ENCODE measurements at places on chromosomes 2 and 18.

DNA sequence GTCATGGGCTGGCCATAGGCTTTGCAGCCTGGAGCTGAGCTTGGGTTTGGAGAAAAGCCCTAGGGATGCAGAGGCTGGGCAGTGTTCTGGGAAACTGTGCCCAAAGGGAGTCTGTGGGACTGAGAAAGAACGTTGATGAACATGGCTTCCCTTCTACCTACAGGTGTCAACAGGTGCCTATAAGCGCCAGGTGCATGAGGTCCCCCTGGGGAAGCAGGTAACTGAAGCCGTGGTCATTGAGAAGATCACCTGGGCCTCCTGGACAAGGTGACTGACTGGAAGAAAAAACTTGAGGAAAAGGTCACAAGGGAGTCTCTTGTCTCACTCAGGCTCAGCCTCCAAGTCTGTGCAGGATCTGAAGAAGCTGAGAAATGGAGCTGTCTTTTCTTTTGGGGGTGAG is 83.4 kb downstream of the RTN4 start:
- no peak for DNase-seq

GRCh38 chr2:14454202-14454601 is 178.3 kb upstream of the LRATD1 start:
- no peak for DNase-seq

DNA sequence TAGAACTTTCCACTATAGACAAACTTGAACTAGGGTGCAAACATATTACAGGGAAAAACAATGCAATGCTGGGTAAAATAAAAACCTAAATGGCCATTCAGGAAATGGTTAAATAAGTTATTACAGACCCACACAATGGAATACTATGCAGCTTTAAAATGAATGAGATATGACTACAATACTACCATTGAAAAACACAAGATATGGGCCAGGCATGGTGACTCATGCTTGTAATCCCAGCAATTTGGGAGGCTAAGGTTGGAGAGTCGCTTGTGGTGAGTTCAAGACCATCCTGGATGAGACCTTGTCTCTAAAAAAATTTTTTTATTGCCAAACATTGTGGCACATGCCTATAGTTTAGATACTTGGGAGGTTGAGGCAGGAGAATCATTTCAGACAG is 6.8 kb downstream of the PECR start:
- DNase-seq = no peak

GRCh38 chr18:33951031-33951430 is 273.7 kb downstream of the NOL4 start:
- DNase-seq = no peak

- no peak for DNase-seq
These were observed 50.9 kb downstream of the NCAPH start for GRCh38 chr2:96386470-96386869.

DNA sequence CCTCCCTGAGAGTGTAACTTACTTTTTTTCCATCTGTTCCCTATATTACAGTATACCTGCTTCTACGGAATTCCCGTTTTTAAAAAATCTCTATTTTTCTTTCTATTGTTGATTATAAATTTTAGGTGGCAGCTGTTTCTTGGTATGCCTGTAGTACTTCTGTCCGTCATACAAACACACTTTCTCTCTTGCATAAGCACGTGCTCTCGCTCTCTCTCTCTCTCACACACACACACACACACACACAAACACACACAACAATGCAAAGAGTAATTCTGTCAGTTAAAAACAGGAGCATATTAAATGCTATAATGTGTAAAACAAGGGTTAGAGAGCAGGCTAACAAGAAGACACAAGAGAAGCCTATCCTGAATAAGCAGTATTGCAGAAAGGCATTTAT is 140.5 kb downstream of the THADA start:
- DNase-seq = no peak

DNA sequence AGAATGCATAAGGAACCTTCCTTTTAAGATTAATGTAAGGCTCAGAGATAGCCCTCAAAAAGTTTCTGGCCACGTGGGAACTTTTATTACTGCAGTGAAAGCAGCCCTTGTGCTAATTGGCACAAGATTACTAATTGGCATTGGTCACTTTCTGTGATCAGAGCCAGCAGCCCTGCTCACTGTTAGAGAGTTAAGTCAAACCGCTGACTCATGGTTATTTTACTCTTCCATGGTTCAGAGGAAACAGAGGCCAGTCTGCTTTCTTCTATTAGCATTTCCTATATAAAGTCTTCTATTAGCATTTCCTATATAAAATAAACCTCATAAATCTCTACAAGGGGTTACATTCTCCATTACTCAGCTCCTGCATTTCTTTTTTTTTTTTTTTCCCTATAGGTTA is 1.5 kb upstream of the SLC35G4 start:
- DNase-seq = no peak

DNA sequence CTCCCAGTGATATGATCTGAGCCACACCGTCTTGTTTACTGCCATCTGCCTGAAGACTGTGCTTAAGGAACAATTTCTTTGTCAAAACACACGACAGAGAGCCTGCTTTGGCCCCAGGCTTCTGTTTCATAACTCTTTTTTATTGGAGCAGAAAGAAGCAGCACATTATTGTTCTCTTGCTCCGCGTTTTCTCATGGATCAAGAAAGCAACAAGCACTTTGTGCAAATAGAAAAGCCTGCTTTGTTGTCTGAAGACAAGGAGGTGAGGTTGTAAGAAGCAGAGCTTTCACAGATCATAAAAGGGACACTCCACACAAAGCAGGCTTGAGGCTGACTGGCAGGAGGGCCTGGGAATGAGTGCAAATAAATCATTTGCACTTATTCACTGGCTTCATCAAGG is 118.3 kb upstream of the FAM136A start:
- no peak for DNase-seq

DNA sequence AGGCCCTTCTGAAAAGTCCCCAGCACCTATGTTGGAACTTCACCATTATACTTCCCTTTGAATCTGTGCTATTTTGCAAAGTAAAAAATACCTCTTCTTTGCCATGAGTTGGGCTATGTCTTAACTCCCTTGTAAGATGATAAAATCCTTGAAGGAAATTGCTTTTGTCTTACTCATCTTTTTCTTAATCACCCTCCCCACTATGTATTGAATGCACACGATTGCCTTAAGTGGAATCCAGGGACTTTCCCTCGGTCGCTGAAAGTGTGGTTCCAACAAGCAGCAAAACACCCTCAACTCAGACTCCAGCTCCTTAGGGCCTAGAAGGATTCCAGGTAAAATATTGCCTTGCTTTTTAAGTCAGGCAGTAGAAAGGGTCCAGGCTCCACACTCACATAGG is 173.2 kb upstream of the ARL4C start:
- DNase-seq = no peak

DNA sequence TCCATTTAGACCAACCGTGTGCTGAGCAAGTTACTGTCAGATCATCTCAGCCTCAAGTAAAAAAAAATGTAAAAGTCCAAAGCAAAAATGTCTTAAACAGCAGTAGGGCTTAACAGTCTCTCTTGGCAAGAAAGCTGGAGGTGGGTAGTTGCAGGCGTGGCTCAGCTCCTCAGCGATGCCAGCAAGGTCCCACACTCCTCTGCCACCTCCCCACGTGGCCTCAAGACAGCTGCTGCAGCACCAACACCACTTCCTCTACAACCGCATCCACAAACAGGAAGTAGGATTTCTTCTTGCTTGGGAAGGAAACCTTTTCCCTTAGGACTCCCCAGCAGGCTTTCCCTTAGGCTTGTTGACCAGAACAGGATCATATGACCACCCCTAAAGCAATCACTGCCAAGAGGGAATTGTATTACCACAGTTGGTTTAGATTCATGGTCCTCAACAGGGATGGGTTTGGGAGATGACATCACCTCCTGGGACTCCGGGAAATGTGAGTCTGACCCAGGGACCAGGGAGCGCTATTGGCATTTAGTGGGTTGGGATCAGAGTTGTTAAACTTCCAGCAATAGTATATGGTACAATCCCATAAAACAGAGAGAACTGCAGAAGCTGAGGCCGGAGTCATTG is 97.1 kb downstream of the MAPK4 start:
- no peak for DNase-seq

DNA sequence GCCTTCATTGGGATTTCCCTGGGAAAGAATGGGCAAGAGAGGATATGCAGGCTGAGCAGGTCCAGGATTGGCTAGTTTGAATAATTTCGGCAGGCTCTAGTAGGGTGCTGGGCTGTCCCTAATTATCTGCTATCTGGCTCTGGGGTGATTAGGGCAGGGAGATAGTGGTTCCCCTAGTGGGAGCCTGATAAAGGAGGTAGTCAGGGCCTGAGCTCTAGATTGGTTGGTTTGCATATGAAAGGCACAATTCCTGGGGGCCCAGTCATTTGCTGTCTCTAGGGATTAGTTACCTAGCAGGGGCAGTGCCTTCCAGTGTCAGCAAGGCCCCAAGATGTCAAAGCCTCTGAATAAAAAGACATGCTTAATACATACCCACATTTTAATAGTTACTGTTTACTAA is 690.1 kb upstream of the KLHL29 start:
- DNase-seq = no peak

DNA sequence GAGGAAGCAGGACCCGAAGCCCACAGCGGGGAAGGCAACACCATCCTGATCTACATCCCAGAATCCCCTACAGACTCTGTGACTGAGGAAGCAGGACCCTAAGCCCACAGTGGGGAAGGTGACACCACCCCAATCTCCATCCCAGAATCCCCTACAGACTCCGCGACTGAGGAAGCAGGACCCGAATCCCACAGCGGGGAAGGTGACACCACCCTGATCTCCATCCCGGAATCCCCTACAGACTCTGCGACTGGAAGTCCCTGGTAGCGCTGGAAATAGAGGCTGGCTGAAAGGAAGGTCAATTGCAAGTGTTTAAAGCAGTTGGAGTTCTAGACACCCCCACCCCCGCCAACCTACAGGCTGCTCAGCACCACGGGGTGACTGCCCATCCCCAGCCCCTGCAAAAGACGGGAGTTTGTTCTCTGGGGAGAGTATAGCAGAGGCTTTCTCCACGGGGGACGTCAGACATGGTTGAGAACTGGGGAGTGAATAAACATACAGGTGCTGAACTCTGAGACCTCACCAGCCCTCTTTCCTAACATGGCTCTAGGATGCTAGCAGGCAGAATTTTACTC is 21.0 kb downstream of the CIB4 start:
- DNase-seq = no peak

GRCh38 chr2:162197069-162197825 is 45.2 kb upstream of the GCG start:
- DNase-seq = no peak

- DNase-seq = no peak
These were observed 50.7 kb downstream of the CRIM1 start for GRCh38 chr2:36406296-36406695.

DNA sequence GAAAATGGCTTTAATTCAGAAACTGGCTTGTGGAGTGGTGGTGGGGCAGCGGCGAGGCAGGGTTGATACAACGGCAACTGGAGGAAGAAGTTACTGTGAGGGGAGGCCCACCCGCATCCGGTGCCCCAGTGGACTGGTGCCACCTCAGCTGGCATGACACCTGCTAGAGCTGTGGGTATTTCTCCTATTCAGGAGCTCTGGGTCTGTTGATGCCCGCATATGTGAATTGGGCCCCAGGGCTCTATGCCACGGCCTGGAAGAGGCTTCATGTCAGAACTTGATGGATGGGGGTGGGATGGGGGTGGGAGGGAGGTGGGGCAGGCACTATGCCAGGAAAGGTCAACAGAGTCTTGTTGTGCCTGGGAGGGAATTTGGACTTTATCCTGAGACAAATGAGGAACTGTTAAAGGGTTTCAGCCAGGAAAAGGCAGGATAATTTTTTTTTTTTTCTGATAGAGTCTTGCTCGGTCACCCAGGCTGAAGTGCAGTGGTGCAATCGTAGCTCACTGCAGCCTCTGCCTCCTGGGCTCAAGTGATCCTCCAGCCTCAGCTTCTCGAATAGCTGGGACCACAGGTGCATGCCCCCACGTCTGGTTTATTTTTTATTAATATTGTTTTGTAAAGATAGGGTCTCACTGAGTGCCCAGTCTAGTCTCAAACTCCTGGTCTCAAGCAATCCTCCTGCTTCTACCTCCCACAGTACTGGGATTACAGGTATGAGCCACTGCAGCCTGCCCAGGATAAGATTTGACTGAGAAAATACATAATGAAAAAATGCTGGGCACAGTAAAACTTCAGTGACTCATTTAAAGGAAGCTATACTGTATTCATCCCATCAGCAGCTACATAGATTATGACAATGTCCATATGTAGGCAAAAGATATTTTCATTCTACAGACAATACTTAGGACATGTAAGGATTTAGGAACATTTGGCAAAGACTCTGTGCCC is 52.6 kb downstream of the SH2D6 start:
- no peak for DNase-seq

GRCh38 chr2:14148216-14148615 is 484.3 kb upstream of the LRATD1 start:
- no peak for DNase-seq

GRCh38 chr2:203817147-203817546 is 50.4 kb upstream of the CTLA4 start:
- no peak for DNase-seq

DNA sequence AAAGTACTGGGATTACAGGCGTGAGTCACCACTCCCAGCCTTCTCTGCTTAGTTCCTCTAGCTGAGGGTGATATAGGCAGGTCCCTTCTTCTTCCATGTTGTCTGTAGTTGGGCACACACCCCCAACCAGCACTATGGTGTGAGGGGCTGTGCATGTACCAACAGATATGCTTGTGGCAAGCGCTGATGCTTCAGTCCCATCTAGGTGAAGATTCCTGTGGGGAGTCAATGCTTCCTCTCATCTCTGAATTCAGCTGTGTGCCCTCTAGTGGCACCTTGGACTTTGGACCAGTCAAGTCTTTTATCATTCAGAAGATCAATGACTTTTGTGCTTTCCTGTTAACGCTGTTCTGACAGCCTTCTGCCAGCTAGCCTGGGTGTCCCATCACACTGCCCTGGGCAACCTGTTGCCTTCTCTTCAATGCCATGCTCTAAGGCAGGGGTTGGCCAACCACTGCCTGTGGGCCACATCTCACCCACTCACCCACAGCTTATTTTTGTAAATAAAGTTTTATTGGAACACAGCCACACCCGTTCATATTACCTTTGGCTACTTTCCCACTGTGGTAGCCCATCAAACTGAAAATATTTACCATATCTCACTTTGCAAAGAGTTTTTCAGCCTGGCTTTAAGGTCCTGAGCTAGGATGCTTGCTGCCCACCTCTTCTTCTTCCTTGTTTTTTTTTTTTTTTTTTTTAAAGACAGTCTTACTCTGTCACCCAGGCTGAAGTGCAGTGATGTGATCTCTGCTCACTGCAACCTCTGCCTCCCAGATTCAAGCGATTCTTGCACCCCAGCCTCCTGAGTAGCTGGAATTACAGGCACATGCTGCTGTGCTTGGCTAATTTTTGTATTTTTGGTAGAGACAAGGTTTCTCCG is 51.0 kb downstream of the NPAS2 start:
- DNase-seq = no peak

GRCh38 chr2:11102956-11103860 is 52.1 kb upstream of the SLC66A3 start:
- DNase-seq = no peak
